ENCODE measurements at places on chromosomes 1 and 21.

- no peak for DNase-seq
These were observed 1.2 kb downstream of the RERE start for GRCh38 chr1:8816264-8816663.

GRCh38 chr1:198550941-198551524, 10.6 kb upstream of the ATP6V1G3 start:
- DNase-seq: no peak

GRCh38 chr1:117324357-117324756, 42.9 kb upstream of the MAN1A2 start:
- DNase-seq: no peak

DNA sequence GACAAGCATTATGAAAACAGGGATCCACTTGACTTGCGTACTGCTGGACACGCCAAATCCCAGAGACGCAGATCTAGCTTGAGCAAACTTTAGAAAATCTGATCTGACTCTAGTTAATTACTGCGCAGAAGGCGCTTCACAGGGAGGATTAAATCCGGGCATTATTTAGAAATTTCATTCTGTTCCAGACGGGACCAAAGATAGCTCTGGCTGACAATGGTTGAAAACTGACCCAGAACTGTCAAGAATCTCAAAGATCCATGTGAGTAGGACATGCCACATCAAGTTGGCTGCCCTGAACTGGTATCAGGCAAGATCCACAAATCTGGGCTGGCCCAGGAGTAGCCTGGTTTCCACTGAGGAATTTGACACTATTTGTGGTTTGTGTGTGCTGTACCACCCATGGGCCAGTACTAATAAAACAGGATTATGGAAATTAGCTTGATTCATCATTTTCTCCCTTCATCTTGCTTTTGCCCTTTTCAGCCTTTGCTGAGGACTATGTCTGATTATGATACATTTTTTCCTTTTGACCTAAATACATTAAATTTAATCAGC, 171.0 kb downstream of the VAV3 start:
- DNase-seq: no peak

- DNase-seq: no peak
These were observed 75.8 kb upstream of the TSPAN2 start for GRCh38 chr1:115164940-115165705.

DNA sequence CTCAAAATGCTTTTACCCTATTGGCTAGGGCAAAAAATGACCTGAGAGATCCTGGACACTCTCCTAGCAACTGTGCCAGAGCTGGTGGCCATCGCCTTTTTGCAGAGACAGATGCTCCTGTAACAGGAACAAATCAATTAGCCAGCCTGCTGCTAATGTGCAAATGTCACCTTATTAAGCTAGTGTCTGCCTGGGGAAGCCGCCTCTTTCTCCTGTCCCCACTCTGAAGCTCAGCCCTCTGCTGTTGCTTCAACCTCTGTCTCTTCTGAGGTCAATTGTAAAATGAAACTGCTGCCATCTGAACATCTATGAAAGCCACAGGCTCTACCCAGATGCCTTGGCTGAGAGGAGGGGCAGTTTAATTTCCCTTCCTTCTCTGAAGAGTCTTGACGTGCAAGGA, 85.5 kb upstream of the CACNA1E start:
- DNase-seq: no peak

DNA sequence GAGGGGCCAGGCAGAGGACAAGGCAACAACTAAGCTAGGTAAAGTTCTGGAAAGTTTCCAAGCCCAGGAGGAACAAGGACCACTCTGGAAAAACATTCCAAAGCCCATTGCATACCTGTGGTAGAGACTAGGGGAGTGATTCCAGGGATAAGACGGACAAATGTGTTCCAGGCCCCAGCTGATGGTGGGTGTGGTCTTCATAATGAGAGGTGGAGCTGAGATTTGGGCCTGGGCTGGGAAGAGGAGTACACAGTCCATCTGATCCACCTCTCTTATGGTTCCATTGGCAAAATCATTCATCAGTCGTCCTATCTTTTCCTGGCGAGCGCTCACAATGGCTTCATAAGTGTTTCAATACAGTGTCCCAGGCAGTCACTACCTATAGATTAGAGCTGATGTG, 4.5 kb downstream of the KLHDC7A start:
- DNase-seq: no peak

DNA sequence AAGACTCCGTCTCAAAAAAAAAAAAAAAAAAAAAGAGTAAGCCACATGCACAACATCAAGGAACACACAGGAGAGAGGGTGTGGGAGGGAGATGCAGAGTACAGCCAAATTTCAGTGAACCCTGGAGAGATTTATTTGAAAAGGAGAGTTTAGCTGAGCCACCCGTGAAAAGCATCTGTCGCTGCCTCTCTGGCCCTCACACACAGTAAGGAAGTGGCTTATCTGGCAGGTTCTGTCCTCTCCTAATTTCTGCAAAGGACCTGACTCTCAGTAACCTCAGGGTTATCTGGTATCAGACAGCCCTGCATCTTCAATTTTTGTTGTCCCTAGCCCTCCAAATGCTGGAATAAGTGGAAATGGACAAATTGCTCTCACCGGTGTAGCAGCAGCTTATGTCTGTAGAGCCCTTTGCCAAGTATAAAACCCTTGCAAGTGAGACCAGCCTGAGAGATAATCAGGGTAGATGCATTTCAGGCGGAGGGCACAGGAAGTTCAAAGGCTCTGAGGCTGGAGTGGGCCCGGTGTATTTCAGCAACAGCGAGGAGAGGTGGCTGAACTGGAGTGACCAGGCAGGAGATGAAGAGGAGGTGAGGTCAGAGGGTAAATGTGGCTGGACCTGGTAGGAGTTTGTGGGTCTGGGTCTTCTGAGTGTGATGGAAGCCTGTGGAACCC, 16.7 kb upstream of the IL10RB start:
- no peak for DNase-seq

DNA sequence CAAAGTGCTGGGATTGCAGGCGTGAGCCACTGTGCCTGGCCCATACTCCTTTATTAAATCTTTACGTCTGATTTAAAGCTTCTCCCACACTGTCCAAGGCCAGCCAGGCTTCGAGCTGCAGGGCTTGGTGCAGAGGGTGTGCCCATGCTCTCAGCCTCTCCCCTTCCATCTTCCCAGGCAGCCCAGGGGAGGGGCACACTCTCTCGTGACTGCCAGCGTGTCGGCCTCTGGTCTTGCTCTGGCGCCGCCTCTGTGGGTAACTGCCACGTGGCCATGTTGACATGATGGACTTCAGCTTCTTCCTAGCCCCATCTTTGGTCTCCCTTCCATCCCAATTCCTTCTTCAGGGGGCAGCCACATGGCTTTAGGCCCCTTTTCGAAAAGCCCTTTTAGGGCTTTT, 4.7 kb downstream of the GPR137B start:
- DNase-seq: no peak

GRCh38 chr1:101742509-101742908, 254.2 kb downstream of the OLFM3 start:
- no peak for DNase-seq

- no peak for DNase-seq
These were observed 3.1 kb downstream of the PBX1 start for GRCh38 chr1:164562061-164562460.

DNA sequence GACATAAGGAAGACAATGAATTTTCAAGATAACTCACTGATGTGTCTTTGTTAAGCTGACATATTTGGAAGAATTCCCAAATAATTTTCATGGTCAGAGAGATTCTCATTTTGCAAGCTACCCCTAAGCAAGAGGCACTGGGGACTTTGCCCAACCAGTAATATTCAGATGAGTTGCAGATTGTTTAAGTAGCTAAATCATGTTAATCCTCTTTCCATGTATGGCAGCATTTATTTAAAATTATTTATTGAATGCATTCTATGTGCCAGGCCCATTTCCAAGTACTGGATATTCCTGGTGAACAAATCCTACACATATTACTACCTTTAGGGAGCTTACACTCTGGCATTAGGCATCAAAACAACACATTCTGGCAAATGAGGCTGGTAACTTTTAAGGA, 56.5 kb upstream of the BACH1 start:
- no peak for DNase-seq

- DNase-seq: no peak
These were observed 123.3 kb downstream of the GRIK3 start for GRCh38 chr1:36910886-36911540.

GRCh38 chr1:205587581-205587980, 44.2 kb downstream of the ELK4 start:
- DNase-seq: no peak

- DNase-seq: no peak
These were observed 11.2 kb upstream of the H3-3A start for GRCh38 chr1:226051365-226051764.

- DNase-seq: no peak
These were observed 1046.7 kb upstream of the B3GALT2 start for GRCh38 chr1:194233069-194233468.

DNA sequence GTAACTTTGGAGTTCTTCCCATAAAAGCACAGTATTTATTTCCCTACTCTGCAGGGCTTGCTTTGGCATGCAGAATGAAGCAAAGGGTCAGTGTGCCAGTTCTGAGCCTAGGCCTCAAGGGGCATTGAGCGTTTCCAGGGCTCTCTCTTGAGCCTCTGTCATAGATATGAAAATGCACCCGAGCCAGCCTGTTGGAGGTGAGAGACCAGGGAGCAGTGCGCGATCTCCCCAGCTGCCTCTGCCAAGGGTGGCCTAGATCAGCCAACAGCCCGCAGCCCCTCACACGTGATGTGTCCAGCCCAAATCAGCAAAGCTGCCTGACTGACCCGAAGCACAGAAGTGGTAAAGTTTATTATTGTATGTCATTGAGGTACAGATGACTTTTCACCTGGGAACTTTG, 63.7 kb downstream of the TENT5C start:
- DNase-seq: no peak

- no peak for DNase-seq
These were observed 1.7 kb downstream of the PTPRU start for GRCh38 chr1:29237852-29238619.

GRCh38 chr1:116853680-116854402, 55.9 kb upstream of the PTGFRN start:
- peak; percentile 88 for DNase-seq

GRCh38 chr1:106659490-106660244, 396.8 kb upstream of the PRMT6 start:
- DNase-seq: no peak

GRCh38 chr1:39657402-39657801, 14.5 kb downstream of the NT5C1A start:
- DNase-seq: no peak

GRCh38 chr1:18886003-18886335, 16.4 kb downstream of the ALDH4A1 start:
- no peak for DNase-seq

GRCh38 chr1:193593147-193593885, 406.9 kb upstream of the B3GALT2 start:
- DNase-seq: no peak

DNA sequence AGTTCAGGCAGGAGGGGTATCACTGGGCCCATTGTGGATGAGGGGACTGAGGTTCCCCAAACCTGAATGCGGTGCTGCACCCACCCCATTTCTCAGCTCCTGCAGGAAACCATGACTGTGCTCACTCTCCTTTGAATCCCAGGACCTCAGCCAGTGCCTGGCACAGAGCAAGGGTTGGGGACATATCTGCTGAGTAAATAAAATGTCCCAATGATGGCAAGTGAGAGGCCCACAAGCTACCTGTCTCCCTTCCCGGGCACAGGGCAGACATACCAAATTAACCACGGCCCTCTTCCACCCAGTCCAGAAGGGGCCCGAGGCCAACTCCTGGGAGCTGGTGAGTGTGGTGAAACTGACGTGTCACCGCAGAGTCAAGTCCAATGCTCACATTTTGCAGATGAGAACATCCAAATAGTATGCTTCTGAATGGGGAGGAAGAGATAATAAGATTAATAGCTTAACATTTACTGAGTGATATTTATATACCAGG, 97.6 kb downstream of the EPHB2 start:
- DNase-seq: peak; percentile 54

GRCh38 chr1:156682166-156682890, 5.1 kb upstream of the NES start:
- DNase-seq: no peak

DNA sequence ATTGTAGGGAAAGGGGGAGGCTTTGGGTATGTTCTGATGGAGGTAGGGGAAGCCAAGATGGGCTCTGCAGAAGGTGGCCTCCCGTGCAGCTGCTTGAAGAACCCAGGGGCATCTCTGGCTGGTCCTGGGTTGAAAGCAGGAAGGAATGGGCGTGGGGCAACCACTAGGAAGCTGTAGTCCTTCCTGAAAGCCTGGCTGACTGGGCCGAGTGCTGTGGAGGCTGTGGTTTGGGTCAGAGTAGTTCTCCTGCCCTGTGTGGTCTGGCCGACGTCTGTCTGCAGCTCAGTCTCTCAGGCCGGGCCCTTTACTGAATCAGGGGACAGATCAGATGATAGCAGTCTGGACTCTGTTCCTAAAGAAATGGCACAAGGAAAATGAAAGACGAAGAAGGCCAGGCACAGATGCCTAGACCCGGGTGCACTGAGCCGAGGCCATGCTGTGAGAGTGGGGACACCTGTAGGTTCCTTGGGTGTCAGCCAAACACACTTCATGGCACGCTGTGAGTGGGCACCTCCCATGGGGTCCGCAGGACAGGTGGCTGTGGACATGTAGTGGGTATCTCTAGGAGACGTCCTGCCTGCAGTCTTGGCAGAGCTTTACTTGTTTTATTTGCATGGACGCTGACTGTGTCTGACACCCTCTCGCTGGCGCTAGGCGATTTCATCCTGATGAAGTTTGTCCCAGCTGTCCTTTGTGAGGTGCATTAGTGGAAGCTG, 87.0 kb downstream of the POFUT2 start:
- DNase-seq: no peak

GRCh38 chr1:110680036-110680735, 5.4 kb upstream of the KCNA3 start:
- no peak for DNase-seq

GRCh38 chr1:31957701-31958674, 19.8 kb upstream of the PTP4A2 start:
- no peak for DNase-seq

DNA sequence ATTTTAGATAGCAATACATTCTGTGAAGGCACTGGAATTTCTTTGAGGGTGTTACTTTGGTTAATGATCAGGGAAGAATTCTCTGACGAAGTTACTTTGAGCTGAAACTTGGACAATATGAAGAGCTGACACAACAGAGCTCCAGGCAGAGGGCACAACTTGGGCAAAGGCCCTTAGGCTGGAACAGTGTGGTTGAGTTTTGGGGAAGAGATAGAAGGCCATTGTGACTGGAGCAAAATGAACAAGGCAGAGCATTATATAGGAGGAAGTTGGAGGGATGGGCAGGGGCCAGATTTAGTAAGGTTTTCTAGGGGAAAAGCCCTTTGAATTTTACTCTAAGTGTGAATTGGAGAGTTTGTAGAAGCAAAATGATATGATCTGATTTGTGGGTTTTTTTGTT, 30.9 kb downstream of the LMO4 start:
- DNase-seq: no peak

DNA sequence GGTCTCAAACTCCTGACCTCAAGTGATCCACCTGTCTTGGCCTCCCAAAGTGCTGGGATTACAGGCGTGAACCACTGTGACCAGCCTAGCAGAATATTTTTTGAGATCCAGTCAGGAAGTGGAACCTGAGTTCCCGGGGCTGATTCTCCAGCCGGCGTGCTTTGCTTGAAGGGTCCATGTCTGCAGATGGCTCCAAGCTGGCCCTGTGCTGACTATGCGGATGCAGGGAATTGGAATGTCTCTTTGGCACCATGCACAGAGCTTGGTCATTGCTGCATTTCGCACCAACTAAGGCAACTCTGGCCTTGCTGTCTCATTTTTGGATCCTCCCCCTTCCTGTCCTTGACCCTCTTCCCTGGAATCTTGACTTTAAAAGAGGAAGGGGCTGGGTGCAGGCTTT, 28.1 kb downstream of the ARHGEF10L start:
- no peak for DNase-seq

Data from skeletal muscle cell (primary cell).